GM13977 (cell line): ENCODE measurements at places on chromosomes 4 and X.

GRCh38 chr4:147651563-147651962, 32.4 kb downstream of the PRMT9 start:
- no peak for DNase-seq

DNA sequence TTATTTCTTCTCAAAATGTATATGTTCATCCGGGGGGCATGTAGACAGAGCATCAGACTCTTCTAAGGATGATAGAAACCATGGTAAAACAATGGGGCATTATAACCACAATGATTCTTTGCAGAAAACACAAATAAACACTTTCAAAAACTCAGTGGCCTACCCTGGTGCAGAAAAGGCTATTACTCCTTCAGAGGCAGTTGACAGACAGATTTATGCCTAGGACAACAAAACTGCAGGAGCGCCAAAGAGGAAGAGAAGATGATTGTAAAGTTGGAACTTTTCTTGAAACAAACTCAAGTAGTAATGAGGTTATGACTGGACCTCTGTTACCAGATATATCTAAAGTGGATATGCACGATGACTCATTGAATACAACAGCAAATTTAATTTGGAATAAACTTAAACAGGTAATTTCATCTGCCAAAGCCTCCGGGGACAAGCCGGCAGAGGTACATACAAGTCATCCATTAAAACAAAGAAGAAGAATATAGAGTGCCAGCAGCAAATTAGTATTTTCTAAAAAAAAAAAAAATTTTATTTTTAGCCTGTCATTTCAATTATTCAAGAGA, 1068.4 kb upstream of the INTU start:
- DNase-seq, result no peak

GRCh38 chr4:185221491-185221890, 12.1 kb downstream of the SNX25 start:
- no peak for DNase-seq

- no peak for DNase-seq
Measured at GRCh38 chr4:174119830-174120229, 163.6 kb downstream of the FBXO8 start.

GRCh38 chrX:48474581-48474980, 1.4 kb upstream of the FTSJ1 start:
- no peak for DNase-seq

DNA sequence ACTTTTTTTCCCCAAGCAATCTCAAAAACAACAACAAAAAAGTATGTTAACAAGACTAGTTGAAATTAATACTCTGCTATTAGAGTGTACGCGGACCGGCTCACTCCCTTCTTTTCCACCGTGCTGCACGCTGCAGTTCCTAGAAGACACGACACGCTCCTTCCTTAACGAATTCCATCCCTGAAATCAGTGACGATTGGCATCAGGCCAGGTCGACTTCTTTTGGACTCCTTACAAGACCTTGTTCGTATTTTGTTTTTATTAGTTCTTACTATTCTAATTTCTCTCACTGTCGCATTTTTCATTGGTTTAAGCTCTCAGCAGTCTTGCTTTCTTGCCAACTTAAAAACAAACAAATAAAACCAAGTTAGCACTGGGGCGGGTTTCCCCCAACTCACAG, 175.8 kb upstream of the PITX2 start:
- no peak for DNase-seq

DNA sequence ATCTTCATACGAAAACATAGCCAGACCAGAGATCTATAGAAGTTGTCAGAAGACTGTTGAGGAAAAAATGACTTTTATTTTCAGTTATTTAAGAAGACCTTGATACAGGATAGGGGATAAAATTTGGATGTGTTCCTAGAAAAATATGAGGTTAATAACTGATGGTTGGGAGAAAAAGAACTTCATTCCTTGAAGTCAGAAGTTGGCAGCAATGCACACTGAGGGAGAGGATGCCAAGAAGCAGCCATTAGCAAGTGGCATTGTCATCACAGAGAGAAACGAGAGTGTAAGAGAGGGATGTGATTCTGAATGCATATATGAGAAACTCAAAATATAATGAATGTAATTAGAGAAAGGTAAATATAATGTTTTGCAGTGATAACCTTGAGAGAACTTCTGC, 382.1 kb upstream of the EPHA5 start:
- DNase-seq, result no peak

DNA sequence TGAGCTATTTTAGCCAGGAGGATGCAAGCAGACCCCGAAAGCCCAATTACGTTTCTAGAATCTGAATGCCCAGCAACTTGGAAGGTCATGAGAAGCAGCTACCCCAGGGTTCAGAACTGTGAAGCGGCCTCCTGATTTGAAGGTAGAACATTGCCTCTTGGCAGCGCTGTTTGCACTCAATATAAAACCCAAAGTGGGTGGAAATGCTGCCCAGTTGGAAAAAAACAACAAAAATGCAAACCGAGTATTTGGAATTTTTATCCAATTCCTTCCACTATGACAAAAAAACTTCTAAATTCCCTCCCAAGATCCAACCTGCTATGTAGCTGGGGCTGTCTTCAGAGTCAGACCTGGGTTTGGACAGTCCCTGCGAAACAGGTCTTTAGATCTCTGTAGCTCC, 103.3 kb upstream of the RBPJ start:
- DNase-seq, result no peak

DNA sequence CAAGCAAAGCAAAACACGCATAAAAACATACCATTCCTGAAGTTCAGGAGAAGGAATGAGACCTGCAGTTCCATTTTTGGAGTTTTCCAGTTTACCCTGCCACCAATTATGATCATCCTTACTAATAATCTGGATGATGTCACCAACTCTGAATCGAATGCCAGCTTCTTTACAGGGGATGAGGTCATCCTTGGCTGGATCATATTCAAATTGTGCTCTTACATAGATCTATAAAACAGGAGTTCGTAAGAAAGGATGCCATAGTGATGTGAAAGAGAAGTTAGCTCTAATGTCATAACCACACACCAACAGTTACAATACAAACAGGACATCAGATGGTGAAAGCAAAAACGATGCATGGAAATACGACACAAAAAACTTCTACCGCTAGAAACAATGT, 106.5 kb downstream of the NYX start:
- DNase-seq, result no peak

- no peak for DNase-seq
Measured at GRCh38 chr4:141417387-141417786, 196.7 kb downstream of the ZNF330 start.

DNA sequence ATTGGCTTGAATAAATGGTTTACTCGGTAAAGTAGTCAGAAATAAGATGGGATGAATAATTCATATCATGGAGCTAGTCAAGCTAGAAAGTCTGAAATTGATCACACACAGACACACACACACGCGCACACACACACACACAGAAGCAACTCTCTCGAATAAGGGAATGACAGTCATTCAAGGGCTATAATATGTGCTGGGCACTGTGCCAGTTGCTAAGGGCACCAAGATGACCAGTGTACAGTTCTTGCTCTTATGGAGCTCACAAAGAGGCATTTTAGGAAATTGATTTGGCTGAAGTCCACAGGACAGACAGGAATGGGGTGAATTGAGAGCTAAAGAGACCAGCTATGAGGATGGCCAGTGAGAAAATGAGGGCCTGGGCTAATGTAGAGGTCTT, 34.2 kb upstream of the SH3D19 start:
- DNase-seq, result no peak

DNA sequence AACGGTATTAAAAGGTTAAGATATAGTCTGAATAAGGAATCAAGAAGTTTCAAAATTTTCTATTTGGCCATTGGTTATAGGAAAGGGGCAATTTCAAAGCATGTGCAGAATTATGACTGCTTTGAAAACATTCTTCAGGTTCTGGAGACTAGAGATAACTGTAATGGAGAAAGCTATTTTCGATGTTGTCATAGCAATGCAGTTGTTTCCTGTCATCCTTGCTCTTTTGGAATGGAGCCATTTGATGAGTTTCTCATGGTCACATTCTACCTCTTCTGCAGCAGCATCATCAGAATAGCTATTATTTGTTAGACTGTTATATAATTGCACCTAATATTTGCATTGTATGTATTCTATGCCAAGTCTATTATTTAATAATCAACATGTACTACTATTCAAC, 368.2 kb upstream of the NR3C2 start:
- no peak for DNase-seq

DNA sequence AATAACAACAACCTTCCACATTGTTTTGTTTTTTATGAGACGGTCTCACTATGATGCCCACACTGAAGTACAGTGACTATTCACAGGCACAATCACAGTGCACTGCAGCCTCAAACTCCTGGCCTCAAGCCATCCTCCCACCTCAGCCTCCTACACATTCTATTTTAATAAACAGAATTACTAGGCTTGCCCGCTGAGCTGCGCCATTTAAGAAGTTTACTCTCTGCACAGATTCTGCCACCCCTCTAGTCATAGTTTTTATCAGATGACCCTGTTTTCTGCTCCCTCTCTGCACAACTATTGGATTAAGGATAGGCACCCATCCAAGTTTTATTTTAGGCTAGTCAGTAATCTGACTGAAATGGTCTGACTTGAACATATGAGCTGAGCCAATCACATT, 11.3 kb upstream of the COX18 start:
- DNase-seq, result no peak

DNA sequence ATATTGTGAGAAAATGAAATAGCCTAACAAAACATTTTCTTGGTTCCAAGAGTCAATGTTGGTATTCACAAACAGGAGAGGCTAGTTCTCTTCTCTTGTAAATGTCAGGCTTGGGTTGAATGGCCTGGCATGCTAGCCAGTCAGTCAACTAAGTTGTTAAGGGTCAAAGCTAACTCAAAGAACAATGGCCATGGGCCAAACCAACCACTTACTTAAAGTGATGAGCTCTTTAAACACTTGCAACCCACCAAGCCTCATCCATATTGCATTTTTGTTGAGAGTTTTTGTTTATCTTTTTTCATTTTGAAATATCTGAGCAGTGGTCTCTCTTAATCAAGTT, 394.5 kb downstream of the RAB28 start:
- DNase-seq, result no peak

DNA sequence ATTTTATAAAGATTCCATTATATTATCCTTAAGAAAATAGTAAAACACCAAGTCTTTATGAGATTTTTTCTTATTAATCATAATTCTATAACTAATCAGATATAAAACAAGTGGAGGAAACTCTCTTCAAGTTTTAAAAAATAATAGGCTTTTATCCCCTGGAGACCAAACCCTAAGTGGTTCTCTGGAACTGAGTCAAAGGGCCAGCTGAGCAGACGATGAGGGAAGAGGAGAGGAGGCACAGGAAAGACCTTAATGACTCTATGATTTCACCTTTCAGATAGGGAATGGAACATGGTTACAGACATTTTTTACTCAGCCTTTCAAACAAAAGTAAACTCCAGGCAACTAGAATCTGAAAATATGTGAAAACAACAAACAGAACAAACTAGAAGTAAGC, 201.8 kb downstream of the SLC39A8 start:
- no peak for DNase-seq
